ENCODE measurements at places on chromosomes 7 and 10.

DNA sequence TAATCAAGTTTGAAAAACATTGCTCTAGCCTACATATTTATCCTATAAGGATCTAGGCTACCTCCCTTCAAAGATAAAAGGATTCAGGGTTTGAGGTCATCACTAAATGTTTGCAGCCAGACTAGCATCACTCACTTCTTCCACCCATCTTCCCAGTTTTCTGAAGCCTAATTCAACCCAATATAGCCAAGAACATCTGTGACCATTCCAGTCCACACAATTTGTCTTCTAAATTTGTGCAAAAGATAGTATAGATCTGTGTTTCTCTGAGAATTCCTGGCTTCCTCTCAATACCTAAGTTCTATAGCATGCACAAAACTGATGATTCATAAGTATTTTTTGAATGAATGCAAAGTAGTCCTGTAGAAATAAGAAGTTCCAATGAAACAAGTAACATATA lies 103.0 kb upstream of the CDK1 start:
- no peak for DNase-seq

DNA sequence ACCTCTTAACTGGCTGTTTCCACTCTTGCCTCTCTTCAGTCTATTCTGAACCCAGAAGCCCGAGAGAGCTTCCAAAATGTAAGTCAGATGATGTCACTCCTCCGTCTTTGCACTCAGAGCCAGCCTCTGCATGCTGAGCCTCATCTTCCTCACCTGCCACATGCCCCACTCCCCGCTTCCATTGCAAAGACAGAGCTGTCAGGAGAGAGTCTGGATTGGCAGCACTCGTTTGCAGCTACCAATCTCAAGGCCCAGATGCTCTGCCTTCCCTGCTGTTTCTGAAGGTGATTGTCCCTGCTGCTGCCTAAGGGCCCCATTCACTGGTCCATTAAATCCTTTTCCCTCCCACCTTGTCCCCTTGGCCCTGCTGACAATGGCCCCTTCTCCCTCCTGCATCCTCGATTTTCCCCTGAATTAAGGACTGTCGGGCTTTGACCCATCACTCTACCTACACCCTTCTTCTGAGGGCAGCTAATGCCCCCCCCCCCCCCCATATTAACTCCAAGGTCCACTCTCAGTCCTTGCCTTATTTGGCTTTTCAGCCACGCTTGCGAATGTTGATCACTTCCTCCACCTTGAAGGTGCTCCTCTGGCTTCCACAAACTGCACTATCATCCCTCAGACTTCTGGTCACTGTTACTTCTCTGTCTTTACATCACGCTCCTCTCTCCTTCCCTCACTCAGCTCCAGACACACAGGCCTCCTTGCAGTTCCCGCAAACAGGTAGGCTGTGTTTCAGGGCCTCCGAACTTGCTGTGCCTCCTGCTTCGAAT lies 98.5 kb downstream of the CHN2 start:
- no peak for DNase-seq

GRCh38 chr7:44603193-44603592 lies 3.2 kb upstream of the OGDH start:
- DNase-seq: no peak

DNA sequence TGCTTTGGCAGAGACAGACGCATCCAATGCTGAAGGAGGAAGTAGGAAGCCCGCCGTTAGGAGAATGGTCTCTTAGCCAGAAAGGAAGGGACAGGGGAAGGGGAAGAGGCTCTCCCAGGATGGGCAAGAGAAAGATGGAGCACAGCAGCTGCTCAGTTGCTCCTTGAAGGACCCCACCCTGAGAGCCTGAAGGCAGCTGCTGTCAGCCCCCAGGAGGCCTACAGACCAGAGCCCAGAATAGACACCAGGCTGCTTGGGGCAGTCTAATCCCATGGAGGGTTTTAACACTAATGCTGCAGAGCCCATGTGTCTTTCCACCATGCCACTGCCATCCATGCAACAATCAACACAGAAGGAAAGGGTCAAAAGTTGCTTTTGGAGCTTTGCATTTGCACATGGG lies 3.5 kb upstream of the C7orf33 start:
- DNase-seq: no peak

Data from stimulated activated CD8-positive, alpha-beta memory T cell treated with anti-CD3 and anti-CD28 coated beads, Interleukin-4, amount 100 ng/mL, for 48 hours (primary cell).